ENCODE measurements at places on chromosomes 2 and 18.

DNA sequence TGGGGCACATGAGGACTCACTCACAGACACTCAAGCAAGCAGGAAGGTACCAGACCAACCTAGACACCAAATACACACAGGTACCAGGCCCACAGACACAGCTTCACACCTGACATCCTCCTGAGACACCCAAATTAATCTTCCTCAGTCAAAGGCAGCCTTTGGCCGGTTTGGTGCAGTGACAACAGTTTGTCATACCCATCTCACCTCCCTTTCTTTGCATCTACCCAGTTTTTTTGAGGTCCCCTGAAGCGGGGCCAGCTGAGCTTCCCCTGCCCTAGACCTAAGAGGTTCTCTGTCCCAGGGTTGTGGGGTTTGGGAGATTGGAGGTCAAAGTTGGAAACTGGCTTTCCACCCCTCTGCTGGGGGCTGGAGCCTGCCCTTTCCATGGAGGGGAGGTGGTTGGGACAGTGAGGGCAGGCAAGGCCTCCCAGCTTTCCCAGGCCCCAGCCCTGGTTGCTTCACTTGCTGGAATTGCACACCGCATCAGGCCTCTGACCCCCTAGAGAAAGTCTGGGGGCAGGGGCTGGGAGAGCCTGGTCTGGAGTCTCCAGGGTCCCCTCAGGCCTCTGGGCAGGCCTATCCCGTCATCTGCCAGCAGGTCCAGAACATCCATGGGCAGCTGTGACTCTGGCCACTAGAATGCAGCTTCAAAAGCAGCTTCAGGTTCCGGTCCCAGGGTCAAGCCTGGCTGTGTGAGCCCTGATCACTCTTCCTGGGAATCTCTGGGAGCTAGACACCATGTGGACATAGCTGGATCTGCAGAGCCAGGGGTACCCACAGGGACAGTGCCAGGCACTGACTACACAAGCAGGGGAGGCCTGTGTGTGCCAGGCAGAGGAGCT is 12.5 kb upstream of the TEX261 start:
- DNase-seq = no peak

DNA sequence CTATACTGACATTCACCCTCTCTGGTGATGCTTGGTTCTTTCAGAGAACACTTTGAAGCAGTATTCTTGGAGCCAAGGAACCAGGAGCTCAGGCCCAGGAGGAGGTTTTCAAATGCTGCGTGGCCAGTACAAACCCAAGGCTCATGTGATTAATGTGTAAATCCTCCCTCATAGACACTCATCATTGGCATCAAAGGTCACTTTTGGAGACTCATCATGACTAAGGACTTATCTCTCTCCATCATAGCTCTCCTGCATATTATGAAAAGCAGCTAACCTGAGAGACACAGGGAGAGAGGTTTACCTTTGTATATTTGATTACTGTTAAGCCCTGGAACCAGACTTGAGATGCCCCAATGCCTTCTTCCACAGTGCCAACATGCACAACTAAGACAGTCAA is 115.3 kb upstream of the SRD5A2 start:
- no peak for DNase-seq

GRCh38 chr18:54147439-54147838 is 77.0 kb downstream of the MBD2 start:
- DNase-seq = no peak

DNA sequence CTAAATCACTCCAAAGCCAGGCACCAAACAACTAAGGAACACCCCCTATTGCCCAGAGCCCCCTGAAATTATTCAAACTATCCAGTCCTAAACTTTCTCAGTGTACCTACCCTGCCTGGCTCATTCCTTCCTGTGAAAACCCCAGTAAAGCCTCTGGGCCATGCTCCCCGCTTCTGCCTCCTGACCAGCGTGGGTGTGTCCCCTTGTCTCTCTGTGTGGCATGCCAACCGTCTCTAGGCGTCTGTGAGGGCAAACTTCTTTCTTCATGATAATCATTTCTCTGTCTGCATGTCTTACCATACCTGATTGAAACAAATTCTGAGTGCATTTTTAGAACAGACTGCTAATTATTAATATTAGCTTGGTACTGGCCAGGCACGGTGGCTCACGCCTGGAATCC is 109.0 kb upstream of the MSH2 start:
- DNase-seq = no peak

DNA sequence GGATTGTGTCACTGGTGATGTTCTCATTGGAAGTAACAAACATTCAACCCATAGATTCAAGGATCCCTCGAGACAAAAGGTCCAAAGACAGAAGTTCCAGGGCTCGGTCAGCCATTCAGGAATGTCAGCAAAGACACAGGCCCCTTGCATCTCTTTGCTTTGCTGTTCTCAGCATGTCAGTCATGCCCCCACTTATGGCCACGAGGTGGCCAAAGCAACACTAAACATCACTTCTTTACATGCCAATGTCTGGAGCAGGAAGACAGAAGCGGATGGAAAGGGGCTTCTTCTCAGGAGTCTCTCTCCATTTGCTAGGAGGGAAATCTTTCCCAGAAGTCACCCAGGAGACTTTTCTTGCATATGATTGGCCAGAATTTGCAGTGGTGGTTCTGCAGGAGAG is 191.6 kb upstream of the SP5 start:
- DNase-seq = no peak

GRCh38 chr2:86625096-86625495 is 1.4 kb upstream of the RNF103 start:
- DNase-seq = no peak

DNA sequence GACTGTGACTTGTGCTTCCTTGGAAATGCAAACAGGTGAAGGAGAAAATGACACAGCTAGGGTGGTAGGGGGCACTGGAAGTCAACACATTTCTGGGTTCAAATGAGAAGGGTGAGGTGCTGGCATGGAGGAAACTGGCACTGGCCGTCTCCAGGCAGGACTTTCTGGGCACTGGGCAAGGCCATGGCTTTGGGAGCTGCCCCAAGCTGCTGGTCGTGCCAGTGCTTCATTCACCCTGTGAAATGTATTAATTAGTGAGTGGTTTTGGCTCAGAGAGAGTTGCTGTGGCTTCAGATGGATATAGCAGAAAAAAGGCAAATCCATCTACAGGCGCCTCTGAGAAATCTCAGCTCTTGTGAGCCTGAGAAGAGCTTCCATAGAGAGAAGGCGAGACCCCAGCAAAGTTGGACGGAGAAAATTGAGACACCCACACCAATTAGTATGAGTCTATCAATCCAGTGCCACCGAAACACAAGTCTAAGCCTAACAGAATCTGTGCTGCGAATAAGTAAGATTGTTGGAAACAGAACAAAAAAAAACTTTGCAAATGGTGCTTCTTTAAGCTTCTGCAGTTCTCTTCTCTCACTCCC is 202.1 kb upstream of the TNP1 start:
- DNase-seq = no peak

- no peak for DNase-seq
These were observed 16.4 kb downstream of the VIL1 start for GRCh38 chr2:218435003-218435982.
